ENCODE measurements at places on chromosomes 2 and 18.

GRCh38 chr2:108323619-108324018, 34.9 kb downstream of the SULT1C2 start:
- no peak for DNase-seq

- DNase-seq = no peak
These were observed 158.4 kb downstream of the UBE2E3 start for GRCh38 chr2:181138816-181139215.

DNA sequence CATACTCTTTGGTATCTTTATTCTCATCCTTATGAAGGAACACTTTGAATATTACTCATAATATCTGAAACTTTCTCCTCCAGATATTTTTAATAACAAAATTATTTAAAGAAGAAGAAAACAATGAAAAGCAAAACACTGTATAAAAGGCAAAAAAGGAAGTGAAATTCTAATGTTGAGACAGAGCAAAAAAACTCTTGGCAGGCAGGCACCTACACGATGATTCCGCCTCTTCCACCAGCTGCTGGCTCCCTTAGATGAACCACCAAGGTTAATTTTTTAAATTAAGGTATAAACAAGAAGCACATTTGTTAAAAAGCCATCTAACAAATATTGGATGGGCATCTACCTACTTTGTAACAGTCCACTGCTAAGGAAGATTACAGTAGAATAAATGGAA, 434.7 kb downstream of the EPHA4 start:
- no peak for DNase-seq

GRCh38 chr18:63025251-63026090, 294.1 kb downstream of the BCL2 start:
- no peak for DNase-seq

GRCh38 chr2:241560883-241561474, 2.4 kb downstream of the BOK start:
- DNase-seq = no peak

- DNase-seq = no peak
These were observed 130.1 kb upstream of the PIEZO2 start for GRCh38 chr18:11279461-11279860.

DNA sequence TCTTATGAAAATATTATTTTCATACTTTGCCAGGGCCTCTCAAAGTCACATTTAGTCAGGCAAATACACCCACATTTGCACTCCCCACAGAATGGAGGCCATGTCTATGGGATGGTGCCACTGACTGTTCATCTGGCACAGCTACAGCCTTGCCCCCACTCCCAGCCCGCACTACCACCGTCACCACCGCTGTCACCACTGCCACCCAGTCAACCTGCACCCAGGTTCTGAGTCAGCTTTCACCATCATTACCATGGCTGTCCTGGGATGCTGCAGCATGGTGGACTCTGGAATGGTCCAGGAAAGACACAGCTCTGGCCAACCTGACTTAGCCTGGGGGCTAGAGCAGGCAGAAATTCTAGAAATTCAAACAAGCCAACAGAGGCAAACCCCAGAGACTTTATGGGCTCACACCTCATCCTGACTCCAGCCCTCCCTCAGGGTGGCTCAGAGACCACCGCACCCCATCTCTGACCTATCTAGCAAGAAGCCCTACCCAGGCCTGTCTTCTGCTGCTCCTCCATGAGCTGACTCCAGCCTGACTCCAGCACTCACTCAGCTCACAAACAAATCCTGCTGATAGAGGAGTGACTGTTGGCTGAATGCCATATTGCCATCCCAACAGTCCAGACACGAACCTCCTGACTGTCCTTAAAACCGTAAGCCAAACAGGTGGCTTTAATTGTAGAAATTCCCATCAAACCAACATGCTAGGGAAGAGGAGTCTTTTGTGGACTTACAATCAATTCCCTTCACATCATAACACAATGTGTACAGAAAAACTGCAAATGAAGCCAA, 28.0 kb downstream of the DNER start:
- no peak for DNase-seq

DNA sequence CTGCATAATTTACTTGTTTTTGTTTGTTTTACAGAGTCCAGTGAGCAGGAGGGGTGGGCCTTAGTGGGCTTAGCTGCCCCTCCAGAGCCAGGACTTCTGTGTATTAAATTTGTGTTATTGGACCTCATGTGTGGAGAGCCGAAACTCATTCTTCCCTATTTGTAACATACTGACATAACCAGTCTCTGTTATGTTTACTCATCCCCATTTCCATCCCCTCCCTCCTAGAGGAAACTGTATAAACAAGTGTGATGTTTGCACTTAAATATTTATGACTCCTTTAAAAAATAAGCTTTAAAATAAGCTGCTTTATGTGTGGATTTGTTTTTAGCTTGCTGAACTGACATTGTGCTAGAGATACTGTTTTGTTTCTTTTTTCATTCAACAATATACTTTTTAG, 13.8 kb downstream of the ZNF512 start:
- DNase-seq = no peak

DNA sequence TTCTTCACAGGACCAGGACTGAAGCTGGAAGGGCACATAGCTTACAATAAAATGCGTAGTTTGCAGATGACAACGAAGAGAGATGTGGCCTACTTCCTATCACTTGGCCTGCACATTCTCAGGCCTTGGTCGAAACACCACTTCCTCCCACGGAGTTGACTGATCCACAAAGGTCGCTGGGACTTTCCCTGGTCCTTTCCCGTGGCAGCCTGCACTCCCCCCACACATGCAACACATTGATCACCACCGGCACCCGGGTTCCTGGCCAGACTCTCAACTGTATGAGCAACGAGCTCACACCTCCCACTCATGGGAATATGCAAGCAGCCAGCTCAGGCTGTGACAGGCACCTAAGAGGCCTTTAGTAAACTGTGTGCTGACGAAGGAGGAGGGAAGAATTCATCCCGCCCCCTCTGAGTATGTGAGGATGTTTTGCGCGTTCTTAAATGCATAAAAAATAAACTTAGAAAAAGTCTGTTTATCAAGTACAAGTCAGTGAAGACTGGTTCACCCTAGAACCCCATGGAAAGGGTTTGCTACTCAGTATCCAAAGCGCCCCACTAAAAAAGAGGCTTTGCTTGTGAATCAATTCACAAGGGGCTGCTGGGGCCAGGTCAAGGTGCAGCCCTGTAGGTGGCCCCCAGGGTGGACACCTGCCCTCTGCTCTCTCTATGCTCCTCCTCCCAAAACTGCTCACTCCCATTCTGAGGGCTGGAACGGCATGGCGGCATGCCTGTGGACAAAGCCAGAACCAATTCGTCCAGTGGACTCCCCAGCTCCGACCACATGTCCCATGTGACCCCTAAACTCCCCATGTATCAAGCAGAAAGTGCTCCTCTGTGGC, 154.3 kb downstream of the EIPR1 start:
- DNase-seq = no peak

GRCh38 chr18:77133051-77133834, 660 bp upstream of the MBP start:
- no peak for DNase-seq

DNA sequence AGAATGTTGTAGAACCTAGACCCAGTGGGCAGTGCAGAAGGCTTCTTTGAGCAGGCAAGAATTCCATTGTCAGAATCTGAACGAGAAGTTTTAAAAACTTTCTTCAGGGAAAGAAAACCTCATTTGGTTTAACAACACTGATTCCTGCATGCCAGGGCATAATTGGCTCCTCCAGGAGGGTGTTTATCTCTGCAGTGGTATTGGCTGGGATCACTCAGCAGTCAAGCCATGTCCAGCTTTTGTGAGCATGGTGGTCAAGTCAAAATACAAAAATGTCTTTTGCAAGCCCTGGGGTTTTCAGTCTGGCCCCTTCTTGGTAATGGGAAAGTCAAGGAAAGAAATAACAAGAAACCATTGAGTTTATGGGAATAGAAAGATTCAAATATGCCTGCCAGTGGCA, 28.3 kb downstream of the FHOD3 start:
- no peak for DNase-seq

DNA sequence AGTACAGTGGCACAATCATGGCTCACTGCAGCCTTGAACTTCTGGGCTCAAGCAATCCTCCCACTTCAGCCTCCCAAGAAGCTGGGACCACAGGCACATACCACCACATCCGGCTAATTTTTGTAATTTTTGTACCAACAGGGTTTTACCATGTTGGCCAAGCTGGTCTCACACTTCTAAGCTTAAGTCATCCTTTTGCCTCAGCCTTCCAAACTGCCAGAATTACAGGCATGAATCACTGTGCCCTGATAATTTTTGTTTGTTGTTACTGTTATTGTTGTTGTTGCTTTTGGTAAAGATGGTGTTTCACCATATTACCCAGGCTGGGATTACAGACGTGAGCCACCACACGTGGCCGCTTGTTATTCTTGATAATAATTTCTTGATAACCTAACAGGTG, 10.5 kb upstream of the COBLL1 start:
- DNase-seq = no peak

All from SW 1271 (cell line).